ENCODE measurements at places on chromosomes 3 and 15.

DNA sequence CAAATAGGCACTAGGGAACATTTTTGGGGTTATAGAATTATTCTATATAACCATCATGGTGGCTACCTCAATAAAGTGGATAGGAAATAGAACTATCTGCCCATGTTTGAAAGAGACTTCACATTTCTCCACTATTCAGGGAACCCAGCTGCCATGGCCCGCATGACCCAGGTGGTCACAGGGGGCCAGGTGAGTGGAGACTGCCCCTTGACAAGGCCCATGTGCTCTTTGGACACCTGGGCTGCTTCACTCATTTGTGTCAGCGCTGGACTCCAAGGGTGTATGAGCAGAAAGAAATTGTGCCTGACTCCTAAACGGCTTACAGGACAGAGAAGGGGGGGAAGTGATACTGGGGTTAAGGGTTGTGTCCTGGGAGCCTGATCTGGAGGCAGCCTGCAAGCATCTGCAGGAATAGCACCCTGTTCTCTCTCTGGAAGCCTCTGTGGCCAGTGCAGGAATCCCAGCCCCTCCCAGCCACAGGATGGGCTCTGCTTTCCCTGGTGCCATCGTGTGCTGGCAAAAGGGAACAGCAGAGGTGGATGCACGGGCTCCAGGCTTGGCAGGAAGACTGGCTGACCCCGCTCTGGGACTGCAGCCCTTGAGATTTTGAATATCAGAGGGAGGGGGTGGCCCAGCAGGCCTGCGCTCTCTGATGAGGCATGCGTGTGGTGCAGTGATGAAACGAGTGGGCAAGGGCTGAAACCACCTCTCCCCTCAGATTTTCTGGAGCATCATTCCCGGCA is 9.1 kb upstream of the C3orf22 start:
- no peak for DNase-seq

DNA sequence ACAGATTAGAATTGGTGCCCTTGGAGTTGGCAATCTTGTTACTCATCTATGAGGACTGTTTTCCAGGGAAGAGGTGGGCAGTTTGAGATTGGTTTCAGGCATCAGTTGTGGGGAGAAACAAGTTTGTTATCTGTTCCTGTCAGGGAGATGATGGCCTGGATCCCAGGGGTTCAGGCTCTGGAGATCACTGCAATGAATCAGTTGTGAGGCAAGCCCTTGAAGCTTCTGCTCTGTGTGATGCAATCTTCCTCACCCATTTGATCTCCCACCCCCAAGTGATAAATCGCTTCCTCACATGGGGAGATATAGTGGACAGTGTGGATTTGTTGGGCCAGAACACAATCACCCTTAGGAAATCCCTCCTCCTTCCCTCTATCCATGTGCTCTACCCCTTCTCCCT is 276.6 kb upstream of the LRTM1 start:
- no peak for DNase-seq

GRCh38 chr3:138473391-138473790 is 39.0 kb downstream of the ESYT3 start:
- no peak for DNase-seq

GRCh38 chr3:165803471-165803870 is 33.8 kb downstream of the BCHE start:
- DNase-seq: no peak

- no peak for DNase-seq
Measured at GRCh38 chr3:165837058-165837525, at the start of gene BCHE. TSS of gene BCHE (minus strand) at chr3:165837423. CDS start at chr3:165831033, 6,390 bp downstream.

- DNase-seq: no peak
Measured at GRCh38 chr15:83324799-83325198, 40.3 kb upstream of the BNC1 start.

- no peak for DNase-seq
Measured at GRCh38 chr3:119643528-119643927, 16.9 kb downstream of the POPDC2 start.

- DNase-seq: peak; percentile 37
Measured at GRCh38 chr3:861721-862120, 231.1 kb upstream of the CNTN6 start.

GRCh38 chr3:57949785-57950615 is 58.2 kb upstream of the FLNB start:
- DNase-seq: no peak

DNA sequence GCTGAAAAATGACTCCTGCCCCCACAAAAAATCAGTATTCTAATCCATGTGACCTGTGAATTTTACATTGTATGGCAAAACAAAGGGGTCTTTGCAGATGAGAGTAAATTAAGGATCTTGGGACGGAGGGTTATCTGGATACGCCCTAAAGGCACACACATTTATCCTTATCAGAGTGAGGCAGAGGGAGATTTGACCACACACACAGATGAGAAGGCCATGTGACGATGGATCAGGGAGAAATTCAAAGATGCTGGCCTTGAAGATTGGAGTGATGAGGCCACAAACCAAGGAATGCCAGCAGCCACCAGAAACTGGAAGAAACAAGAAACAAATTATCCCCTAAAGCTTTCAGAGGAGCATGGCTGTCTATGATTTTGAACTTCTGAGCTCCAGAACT is 288.5 kb downstream of the XXYLT1 start:
- no peak for DNase-seq

DNA sequence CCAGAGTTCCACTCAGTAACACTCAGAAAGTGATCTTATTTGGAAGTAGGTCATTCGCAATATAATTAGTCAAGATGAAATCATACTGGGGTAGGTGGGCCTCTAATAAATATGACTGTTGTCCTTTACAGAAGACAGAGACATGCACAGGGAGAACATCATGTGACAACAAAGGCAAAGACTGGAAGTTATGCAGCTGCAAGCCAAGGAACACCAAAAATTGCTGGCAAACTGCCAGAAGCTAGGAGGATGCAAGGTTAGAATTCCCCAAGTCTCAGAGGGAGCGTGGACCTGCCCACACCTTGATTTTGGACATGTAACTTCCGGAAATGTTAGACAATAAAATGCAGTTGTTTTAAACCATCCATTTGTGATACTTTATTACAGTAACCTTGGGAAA is 471.5 kb upstream of the AGTR1 start:
- DNase-seq: no peak

DNA sequence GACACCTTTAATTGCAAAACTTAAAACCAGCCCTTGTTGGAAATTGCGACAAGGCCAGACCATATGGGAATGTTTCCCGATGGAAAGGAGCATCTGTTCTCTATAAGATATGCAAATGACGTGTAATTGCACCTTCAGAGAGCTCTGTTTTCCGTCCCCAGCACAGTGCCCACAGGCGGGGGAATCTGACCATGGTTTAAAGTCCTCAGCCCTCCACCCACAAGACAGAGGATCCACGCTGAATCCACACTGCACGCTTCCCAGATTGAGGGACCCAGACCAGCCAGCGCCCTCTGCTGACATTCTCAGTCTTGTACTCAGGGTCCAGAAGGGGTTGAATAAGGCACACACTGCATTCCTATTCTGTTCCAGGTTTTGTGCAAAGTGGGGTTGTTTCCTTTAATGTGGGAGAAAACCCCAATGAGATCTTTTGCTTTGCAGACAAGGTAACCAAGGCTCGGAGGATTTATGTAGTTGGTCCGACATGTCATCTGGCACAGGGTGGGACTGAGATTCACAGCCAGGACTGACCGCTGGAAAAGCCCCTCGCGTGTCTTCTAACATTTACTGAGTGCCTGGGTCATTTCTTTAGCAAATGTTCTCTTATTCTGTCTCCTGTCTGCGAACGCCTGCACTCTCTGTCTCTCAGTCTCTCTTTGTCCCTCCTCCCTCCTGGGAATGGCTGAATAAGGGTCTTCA is 36.8 kb upstream of the KLHL25 start:
- DNase-seq: no peak

- no peak for DNase-seq
Measured at GRCh38 chr15:83340087-83340486, 55.6 kb upstream of the BNC1 start.

GRCh38 chr15:29986946-29987345 is 95.8 kb upstream of the GOLGA8J start:
- DNase-seq: no peak

GRCh38 chr3:155428563-155428962 is 135.1 kb upstream of the STRIT1 start:
- no peak for DNase-seq

- no peak for DNase-seq
Measured at GRCh38 chr15:42048080-42048820, 27.4 kb upstream of the PLA2G4E start.

DNA sequence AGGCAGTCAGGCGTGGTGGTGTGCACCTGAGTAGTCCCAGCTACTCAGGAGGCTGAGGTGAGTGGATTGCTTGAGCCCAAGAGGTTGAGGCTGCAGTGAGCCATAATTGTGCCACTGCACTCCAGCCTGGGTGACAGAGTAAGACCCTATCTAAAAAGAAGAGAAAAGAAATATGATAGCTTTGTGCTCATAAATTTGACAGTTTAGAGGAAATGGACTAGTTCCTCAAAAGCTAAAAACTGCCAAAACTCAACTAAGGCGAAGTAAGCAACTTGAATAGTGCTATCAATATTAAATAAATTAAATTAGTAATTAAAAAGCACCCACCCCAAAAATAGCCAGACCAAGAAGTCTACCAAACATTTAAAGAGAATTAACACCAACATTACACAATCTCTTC is 24.5 kb upstream of the SLC15A2 start:
- no peak for DNase-seq

DNA sequence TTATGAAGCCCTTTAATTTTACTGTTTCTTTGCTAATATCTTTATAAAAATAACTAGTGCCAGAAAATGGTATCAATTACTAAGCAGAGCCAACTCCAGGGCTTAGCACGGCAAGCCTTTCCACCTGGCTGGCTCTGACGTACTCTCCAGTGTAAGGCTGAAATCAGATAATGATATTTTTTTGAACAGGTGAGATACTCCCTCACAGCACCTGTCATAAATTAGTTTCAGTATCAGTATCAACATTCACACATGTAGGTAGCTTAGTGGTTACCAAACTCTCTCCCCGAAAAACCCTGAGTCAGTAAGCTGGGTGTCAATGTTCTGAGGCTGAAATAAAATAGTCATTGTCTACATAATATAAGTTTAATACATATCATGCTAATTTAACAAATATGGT is 710.1 kb downstream of the SQOR start:
- no peak for DNase-seq

DNA sequence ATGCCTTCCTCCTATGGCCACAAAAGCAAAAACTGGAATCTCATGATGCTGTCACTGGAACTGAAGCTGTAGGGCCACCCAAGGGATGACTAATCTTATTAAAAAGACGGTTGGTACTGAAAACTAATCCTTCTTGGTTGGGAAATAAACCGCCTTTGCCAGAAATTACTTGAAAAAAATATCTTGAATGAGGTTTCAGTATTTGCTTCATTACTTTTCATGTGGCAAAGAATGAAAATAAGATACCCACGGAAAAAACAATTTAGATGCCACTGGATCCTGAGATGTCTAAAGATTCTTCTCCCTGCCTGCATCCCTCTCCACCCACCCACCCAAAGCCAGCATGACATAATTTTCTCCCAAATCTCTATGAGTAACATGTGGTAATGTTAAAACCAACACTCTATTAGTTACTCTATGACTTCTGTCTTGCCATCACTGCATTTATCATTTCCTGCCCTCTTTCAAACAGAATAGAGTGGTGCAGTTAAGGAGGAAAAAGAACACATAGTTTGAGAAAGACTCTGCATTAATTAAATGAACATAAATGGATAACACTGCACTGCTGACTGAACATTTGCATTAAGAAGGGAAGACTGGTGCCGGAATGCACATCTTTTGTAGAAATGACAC is 111.8 kb upstream of the DPH6 start:
- no peak for DNase-seq

DNA sequence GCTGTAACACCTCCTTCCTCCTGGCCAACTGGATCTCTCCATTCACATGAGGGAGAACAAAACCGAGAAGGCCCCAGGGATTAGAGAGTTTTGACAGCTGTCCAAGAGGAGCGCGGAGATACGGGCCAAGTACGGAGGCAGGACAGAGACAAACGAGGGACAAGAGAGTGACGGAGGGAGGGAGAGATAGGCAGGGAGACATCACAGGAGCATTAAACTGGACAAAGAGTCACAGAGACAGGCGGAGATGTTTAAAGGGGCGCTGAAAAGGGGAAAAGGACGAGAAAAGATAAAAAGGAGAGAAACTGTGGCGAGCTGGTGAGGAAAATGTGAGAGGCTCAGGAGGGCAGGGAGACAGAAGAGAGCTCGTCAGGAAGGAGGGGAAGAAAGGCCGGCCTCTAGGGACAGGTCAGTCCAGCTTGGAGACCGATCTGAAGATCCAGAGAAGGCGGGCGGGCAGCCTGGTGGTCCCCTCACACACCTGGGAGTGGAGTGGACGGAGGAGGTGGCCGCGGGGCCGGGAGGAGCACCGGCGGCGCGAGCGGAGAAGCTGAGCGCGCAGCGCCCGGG is 40.5 kb upstream of the ROPN1 start:
- DNase-seq: no peak

GRCh38 chr3:57803647-57804081 is 47.6 kb downstream of the SLMAP start:
- DNase-seq: no peak

GRCh38 chr3:9142362-9142761 is 107.1 kb downstream of the SRGAP3 start:
- no peak for DNase-seq

DNA sequence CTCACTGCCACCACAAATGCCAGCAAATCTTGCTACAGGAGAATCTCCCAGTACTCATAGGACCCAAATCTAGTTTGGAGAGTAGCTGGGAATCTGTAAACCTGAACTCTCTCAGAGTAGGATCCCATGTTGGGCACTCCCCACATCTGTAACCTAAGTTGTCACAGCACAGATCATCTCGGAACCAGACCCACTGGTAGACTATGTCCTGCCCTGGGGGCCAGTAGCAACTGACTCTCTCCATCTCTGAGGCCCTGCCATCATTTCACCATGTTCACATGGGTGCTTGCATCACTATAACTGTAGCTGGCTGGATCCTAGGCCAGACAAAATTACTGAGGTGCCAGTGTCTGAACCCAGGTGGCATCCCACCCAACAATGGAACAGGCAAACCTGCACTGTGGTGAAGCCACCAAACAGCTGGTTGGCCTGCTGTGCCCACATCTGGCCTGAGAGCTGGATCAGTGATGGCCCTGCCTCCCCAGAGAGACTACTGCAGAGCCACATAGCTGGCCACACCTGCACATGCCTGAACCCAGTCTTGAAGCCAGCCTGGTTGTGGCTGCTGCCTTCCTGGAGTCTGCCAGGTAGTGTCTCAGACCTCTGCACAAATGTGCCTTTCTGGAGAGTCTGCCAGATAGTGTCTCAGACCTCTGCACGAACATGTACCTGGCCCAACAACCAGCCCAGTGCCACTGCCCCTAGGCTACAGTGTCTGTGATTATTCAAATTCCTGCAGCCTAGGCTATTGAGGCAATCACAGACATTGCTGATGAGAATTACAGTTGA is 82.0 kb downstream of the ISL2 start:
- no peak for DNase-seq

GRCh38 chr15:91589360-91589759 is 264.1 kb upstream of the SLCO3A1 start:
- DNase-seq: no peak

GRCh38 chr3:14340960-14341708 is 61.3 kb upstream of the SLC6A6 start:
- DNase-seq: no peak

- DNase-seq: no peak
Measured at GRCh38 chr15:74315626-74316025, 51.8 kb downstream of the CYP11A1 start.
